ENCODE measurements at places on chromosomes 6 and 20. TPM values are rescaled to one million over a fixed set of nuclear protein-coding genes. Genes with fewer than 3 reads are reported as not detected.

GPR6 gene
- total RNA-seq, result not detected

HTR1B gene
- total RNA-seq, result 0.32 TPM

C6orf15 gene
- 0.07 TPM for total RNA-seq

TMEM151B gene
- total RNA-seq, result 0.06 TPM

GPX5 gene
- not detected for total RNA-seq

YIPF3 gene
- 63.2 TPM for total RNA-seq

TENT5A gene
- total RNA-seq, result 0.94 TPM

ZNF311 gene
- 0.16 TPM for total RNA-seq

NMBR gene
- not detected for total RNA-seq

LIME1 gene
- 2.9 TPM for total RNA-seq

EYS gene
- 0.06 TPM for total RNA-seq

WFDC9 gene
- total RNA-seq, result not detected

CDK19 gene
- 7.9 TPM for total RNA-seq

MYLK2 gene
- 0.43 TPM for total RNA-seq

TMC2 gene
- not detected for total RNA-seq

FABP7 gene
- total RNA-seq, result not detected

WFDC5 gene
- total RNA-seq, result not detected

ADGB gene
- total RNA-seq, result not detected

SPEF1 gene
- 1.4 TPM for total RNA-seq

FUCA2 gene
- total RNA-seq, result 53.2 TPM

C6orf52 gene
- 1.7 TPM for total RNA-seq

LTB gene
- 0.32 TPM for total RNA-seq

KCNK16 gene
- not detected for total RNA-seq

DLL1 gene
- 0.18 TPM for total RNA-seq

LY6G6D gene
- not detected for total RNA-seq

HCRTR2 gene
- not detected for total RNA-seq

ZBTB12 gene
- total RNA-seq, result 3.9 TPM

PNPLA1 gene
- not detected for total RNA-seq

CD93 gene
- not detected for total RNA-seq

ANKRD6 gene
- 1.3 TPM for total RNA-seq

All from A549 treated with dexamethasone at 1 μM for 4 hours (cell line).